HT1080 (cell line): ENCODE measurements at places on chromosomes 3 and 15. TPM values are rescaled to one million over a fixed set of nuclear protein-coding genes. Genes with fewer than 3 reads are reported as not detected.

GRCh38 chr3:32138545-32139104 is 32.2 kb downstream of the GPD1L start:
- no peak for DNase-seq

DNA sequence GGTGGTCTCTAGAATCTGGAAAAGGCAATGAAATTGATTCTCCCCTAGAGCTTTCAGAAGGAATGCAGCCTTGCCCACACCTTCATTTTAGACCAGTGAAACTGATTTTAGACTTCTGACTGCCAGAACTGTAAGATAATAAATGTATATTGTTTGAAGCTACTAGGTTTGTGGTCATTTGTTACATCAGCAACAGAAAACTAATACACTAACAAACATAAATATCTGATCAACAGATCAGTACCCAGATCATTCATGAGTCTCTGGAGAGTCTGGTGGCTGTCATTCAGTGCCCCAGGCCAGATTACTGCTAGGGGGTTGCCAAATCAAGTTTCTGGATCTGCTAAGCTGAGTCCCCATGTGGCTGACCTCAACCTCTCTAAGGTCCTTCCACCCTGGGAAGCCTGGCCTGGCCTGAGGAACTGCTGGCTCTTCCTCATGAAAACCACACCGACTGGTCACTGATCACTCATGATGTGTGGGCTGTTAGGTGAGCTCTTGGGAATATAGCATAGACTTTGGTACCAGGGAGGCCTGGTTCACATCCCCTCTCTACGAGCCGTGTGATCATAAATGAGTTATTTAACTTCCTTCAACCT is 11.1 kb upstream of the LACTB start:
- DNase-seq = no peak

DNA sequence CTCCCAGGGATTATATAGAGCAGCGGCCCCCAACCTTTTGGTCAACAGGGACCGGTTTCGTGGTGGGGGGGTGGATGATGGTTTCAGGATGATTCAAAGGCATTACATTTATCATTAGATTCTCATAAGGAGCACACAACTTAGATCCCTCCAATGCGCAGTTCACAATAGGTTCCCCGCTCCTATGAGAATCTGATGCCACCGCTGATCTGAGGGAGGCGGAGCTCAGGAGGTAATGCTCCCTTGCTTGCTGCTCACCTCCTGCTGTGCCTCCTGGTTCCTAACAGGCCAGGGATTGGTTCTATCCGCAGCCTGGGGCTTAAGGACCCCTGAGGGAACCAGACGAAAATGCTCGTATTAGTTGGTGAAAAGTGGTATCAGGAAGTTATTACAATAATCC is 1.3 kb upstream of the HACD2 start:
- peak; percentile 80 for DNase-seq

DNA sequence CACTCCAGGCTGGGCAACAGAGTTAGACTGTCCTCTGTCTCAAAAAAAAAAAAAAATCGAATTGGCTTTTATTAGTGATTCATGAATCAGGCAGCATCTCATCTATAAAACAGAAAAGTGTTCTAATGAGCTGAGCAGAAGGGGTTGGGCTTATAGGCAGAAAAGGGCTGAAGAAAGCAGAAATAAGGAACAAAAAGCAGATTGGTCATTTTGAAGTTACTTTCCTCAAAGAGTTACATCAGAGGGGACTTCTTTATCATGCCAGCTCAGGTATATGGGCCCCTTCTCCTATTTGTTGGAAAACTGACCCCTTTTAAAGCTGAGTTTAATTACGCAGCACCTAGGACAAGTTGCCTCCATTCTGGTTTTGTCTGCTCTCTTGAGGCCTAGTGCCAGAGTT is 722 bp upstream of the POGLUT1 start:
- DNase-seq = no peak

DNA sequence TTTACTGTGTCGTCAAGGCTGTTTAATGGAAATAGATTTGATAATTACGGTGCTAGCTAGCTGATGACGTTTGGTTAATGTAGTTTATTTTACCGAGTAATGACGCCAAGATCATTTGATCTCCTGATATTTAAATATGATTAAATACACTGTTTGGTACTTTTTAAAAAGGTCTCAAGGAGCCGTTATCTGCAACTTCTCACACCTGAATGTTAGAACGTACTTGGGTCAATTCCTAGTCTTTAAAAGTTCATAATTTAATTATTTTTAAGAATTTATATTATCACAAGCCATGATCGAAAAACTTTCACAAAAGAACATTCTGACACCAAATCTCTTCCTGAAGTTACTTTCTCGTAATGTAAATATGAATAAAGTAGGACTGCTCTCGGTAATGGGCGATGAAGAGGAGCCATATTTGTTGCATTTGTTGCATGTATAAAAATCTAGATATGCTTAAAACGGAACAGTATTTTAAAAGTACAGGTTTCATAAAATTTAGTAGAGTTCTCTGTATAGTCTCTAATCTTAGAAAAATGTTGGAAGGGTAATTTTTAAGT is 16.2 kb upstream of the CHD2 start:
- no peak for DNase-seq

DNA sequence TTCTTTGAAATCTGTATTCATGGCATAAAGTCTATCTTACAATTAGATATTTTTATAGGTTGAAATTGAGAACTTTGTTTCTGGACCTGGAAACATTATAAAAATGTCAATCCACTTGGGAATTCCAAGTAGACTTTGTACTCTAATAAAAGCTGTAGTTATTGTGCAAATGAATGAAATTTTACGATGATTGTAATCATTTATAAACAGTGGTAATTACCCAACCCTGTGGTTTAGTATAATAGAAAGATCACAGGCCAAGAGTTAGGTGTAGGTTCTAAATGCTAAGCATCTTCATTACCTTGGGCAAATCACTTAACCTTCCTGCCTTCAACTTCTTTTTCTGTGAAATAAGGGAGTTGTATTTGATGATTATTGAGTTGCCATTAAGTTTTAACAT is 13.2 kb upstream of the SLC7A14 start:
- no peak for DNase-seq

- DNase-seq = no peak
Measured at GRCh38 chr3:127328421-127328820, 40.6 kb upstream of the PRR20G start.

DNA sequence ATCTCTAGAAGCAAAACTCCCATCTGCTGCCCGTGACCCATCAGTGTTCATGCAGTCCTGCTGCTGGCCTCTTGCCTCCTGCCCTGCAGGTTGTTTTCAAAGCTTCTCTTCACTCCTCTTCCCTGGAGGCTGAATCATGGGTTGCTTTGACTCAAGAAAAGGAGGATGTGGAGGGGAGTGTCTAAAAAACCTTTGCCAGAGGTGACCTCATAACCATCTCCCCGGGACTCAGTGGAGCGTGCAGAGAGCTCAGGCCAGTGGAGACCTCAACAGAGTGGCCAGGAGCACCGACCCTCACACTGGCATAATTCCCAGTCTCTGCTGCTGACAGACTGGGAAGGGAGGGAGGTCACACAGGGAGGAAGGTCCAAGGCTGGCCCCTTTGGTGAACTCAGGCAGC is 60.9 kb upstream of the ITGA11 start:
- peak; percentile 56 for DNase-seq

DNA sequence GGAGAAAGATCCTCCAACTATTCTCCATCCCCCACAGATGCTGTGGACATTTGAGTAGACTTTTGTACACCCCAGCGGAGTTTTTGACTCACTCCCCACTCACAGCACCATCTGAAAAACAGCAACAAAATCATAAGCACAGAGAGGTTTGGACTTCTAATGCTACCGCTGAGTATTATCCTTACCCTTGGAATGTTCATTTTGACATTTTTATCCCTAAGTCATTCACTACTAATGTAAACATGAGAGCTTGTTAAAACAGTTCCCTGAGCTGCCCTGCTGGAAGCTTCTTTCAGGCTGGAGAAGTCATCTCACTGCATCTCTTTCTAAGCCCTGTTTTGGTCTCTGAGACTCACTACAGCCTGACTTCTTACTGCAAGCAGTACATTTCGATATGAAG is 1045.9 kb downstream of the MCTP2 start:
- DNase-seq = no peak

GRCh38 chr3:130960139-130960795 is 66.4 kb downstream of the ASTE1 start:
- DNase-seq = no peak

DNA sequence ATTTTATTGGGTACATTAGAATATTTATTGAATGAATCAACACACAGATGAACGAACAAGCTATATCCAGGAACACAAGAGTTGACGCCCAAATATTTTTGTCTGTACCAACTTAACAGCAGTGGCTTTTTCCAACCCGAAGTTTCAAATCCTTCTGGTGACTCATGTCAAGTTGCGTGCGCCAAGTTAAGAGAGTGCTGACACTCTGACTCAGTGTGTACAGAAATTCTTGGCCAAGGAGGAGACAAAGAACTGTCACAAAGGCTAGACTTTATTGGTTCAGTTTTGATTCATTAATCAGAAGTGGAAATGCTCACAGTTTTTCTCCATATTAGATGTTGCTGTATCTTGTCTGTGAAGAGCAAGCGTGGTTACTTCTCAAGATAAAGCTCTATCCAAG is 59.6 kb upstream of the TSC22D2 start:
- peak; percentile 95 for DNase-seq

GRCh38 chr3:129211772-129212171 is 28.1 kb upstream of the CNBP start:
- peak; percentile 100 for DNase-seq

DNA sequence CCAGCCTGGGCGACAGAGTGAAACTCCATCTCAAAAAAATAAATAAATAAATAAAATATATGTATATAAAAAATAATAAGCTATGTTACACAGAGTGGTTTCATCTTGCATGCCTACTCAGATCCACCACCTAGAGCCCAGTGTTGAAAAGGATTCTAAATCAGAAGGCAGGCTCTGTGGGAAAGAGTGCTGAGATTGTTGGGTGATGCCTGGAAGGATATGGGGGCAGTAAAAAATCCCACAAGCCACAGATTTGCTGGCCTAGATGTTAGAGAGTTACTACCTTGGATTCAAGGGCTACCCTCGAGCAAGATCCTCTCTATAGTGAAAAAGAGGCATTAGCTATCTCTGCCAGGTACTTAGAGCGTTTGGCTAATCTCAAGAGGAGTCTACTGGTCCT is 144.3 kb downstream of the STAC start:
- no peak for DNase-seq

- peak; percentile 84 for DNase-seq
Measured at GRCh38 chr3:117252208-117252607, 542.6 kb downstream of the TUSC7 start.

The CCR8 gene
- not detected in 2 replicates for total RNA-seq

The ROBO2 gene
- under 0.01 and 0.17 TPM in 2 replicates for total RNA-seq
